NT2/D1 (cell line): ENCODE measurements at places on chromosomes 7 and 10.

- no peak for DNase-seq
These were observed 140.9 kb downstream of the PARD3 start for GRCh38 chr10:34674176-34674575.

DNA sequence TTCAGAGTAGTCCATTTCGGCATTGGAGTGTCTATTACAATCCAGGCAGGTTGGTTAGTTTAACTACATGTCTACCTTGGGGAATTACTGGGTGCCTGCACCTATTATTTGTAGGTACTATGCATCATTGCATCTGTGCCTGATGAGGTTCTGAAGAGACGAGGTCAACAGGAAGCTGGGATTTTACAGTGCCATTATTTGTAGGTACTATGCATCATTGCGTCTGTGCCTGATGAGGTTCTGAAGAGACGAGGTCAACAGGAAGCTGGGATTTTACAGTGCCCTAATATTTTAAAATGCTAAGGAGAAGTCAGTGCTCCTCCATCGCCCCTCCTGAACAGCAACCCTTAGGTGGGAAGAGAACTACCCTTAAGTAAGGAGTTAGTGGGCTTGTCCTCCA lies 41.7 kb downstream of the NPY start:
- no peak for DNase-seq

DNA sequence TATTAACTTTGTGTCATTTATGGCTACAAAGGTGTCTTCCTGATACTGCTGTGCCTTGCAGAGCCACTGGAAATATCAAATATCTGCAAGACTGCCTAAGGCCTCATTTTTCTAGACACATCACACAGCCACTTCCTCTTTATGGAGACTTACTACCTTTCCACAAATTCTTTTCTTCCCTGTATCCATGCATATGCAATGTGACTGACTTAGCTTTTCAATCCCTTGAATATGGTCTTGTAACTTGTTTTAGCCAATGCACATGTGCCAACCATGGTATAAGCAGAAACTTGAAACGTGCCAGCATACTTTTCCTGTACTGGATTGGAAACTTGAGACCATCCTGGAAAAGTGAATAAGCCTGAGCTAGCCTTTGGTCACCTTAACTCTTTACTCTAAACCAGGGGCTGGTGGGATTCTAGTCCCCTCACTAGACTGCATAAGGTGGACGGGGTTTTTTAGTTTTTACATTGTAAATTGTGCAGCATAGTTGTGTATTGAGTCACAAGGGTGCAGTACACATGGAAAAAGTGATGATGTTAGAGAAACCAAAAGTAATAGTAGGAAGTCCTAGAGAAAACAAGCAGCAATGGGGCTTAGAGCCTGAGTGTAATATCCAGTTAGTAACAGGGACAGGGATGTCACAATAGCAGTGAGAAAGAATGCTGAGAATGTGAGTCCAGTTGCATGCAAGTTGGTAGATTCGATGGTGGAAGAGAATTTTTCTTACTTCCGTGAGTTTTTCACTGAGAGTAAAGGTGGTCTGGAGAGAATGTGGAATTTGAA lies 879.5 kb downstream of the SORCS1 start:
- no peak for DNase-seq

- no peak for DNase-seq
These were observed 55.8 kb downstream of the INPP5A start for GRCh38 chr10:132593389-132593788.

GRCh38 chr10:11332846-11333245 lies 278.6 kb downstream of the USP6NL start:
- DNase-seq, result no peak

- DNase-seq, result no peak
These were observed 89.2 kb upstream of the CTTNBP2 start for GRCh38 chr7:117962366-117962994.

DNA sequence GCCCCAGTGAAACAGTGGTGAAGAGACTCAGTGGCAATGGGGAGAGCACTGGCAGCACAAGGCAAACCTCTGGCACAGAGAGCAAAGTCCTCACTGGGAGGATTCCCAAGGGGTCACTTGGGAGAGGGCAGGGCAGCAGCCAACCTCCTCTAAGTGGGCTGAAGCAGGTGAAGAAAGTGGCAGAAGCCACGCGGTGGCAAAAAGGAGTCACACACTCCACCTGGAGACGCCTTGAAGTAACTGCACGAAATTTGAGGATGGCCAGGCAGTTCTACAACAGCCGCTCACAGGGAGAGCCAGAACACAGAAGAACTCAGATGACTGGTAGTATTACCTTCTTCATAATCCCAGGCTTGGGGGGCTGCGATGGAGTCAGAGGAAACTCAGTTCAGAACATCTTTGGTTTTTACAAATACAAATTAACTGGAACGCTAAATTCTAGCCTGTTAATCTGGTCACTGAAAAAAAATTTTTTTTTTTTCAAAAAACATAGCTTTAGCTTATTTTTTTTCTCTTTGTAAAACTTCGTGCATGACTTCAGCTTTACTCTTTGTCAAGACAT lies 574 bp upstream of the IL6 start:
- peak; percentile 84 for DNase-seq

GRCh38 chr10:127374901-127375300 lies 174.2 kb upstream of the NPS start:
- no peak for DNase-seq

DNA sequence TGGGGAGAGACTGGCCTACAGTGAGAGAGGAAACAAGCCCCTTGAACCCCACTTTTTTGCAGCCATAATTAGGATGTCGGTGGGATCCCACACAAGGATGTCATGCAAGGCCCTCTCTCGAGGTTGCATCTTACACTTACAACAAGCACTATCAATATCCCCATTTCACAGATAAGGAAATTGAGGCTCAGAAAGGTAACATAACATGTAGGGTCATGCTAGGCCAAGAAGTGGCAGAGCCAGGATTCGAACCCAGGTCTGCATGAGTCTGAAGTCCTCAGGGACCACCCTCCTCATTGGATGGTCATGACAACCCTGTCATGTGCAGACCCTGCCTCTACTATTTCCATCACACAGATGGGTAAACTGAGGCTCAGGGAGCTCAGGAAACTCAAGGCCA lies 123.5 kb downstream of the C10orf105 start:
- no peak for DNase-seq

DNA sequence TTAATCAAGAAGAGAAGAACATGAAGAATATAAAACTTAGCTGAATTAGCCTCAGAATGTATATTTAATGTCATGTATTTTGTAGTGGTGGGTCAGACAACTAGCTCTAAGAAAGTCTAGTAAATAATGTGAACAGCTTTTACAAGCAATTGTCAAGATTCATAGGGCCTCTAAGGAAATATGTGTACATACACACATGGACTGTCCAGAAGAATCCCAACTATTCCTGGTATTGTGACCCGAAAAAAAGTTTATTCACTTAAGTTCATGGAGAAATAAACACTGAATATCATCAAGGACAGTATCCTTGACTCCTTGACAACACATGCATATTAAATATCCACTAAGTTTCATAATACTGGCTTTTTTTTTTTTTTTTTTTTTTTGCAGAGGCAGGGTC lies 11.4 kb upstream of the TWIST1 start:
- no peak for DNase-seq

GRCh38 chr7:81937091-81937490 lies 167.2 kb upstream of the HGF start:
- no peak for DNase-seq

- no peak for DNase-seq
These were observed 51.5 kb downstream of the MCMBP start for GRCh38 chr10:119821182-119821581.

DNA sequence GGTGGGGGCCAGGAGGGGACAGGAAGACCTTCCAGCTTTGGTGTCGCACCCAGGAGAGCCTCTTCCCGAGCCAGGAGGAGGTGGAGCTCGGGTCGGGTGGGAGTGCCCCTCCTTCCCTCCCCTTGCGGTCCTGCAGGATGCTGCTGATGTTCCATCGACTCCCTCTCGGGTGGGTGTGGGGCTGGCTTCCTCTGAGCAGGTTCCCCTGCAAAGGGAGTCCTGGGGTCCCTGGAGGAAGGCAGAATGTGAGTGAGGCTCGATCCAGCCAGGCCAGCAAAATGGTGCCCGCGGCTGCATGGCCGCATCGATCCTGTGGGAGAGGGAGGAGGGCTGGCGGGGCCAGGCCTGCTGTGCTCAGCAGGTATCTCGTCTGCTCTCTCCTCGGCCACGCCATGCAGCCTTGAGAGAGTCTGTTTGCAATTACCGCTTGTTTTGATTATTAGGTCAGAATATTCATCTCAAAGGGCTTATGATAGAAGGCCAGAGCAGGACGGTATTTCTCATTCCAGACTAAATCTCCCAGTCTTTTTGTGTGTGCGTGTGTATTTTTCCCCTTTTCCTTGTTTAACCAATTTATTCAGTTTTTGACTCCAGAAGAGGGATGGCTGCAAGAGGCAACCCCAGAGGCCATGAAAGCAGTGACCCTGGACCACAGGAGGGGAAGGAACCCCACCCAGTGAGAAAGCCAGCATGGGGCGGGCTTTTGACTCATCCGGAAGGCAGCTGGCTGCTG lies 137.3 kb upstream of the ZMIZ1 start:
- no peak for DNase-seq

GRCh38 chr10:3977761-3978160 lies 192.8 kb upstream of the KLF6 start:
- no peak for DNase-seq

DNA sequence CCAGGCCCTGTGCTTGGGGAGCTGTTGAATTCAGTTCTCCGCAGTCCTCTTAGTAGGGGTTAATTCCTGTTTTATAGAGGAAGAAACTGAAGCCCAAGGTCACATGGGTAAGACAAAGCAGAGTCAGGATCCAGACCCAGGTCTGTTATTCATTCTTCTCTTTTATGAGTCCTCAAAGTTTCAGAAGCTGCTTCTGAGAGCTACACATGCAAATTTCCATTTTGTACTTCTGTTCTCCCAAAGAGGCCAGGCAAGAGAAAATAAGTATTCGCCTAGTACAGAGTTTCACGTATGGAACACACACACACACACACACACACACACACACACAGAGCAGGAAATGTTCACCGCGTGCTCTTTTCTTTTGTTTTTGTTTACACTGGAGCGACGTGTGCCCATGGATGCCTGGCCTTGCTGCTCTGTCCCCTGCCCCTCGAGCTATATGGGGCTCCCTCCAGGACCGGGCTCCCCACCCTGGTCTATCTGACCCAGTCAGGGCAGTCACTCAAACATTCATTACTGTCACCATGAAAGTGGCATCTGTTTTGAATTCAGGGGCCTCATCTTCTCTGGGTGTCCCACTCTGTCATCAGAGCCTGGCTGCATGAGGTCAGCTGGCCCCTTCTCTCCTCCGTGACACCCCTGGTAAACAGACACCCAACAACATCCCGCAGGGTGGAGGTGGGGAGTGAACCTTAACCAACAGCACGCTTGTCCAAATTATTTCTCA lies 84.4 kb downstream of the TNS3 start:
- no peak for DNase-seq

- DNase-seq, result no peak
These were observed 470.8 kb upstream of the SEMA3A start for GRCh38 chr7:84665339-84665738.

GRCh38 chr7:2082139-2082998 lies 150.4 kb downstream of the MAD1L1 start:
- DNase-seq, result no peak

GRCh38 chr7:30880125-30880720 lies 31.4 kb upstream of the AQP1 start:
- no peak for DNase-seq
